Glutamatergic neuron (in vitro differentiated cells): ENCODE measurements at places on chromosomes 6 and 20.

DNA sequence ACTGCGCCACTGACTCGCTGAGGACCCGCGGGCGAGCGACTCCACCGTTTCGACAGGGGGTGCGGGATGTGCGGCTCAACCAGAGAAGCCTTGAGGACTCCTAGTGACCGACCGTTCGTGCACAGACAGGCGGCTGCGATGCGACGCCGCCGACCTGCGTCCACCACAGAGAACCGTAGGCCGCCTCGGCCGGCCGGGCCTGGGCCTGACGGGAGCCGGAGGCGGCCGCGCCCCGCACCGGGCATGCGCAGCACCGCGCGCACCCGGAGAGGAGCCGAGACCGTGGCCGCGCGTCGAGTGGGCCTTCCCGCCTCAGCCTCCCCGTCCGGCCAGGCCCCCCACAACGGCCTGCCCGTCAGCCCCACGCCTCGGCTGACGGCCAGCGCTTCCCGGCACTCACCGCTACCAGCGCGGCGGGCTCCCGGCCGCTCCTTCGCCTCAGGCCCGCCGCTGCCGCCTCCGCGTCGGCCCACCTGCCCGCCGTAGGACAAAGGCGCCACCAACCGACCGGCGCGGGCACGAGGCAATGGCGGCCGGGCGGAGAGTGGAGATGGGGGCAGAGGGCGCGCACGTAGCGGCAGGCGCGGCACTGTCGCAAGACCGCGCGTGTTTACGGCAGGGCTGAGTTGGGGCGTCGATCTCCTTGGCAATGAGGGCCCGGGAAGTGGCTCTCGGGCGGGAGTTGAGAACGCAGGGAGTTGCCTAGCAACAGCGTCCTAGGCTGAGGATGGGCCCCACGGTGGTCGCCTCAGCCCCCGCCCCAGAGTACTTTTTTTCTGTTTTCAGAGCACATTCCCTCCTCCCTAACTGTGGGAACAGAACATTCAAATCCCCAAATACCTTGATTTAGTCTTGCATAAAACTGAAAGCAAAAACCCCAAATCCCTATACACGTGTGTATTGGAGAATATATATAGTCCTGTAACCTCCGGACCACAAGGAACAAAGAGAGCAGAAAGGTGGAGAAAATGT lies at the start of gene NCOA5:
Gene NCOA5, minus strand, starts transcription at position 546 of the 972 bp plus-strand sequence. CDS start 10,538 bp downstream, outside the sequence.
- peaks cover 5% of the 10 kb centered on the region for H3K27me3 ChIP-seq
- H3K27ac ChIP-seq: peak within 1 kb of the TSS; percentile 95
- H3K4me1 ChIP-seq: peaks cover 10% of the 10 kb centered on the region
- peak within 1 kb of the TSS; percentile 90 for H3K4me3 ChIP-seq
- DNase-seq: peak; percentile 96
- H3K36me3 ChIP-seq: no peaks in the 10 kb centered on the region

DNA sequence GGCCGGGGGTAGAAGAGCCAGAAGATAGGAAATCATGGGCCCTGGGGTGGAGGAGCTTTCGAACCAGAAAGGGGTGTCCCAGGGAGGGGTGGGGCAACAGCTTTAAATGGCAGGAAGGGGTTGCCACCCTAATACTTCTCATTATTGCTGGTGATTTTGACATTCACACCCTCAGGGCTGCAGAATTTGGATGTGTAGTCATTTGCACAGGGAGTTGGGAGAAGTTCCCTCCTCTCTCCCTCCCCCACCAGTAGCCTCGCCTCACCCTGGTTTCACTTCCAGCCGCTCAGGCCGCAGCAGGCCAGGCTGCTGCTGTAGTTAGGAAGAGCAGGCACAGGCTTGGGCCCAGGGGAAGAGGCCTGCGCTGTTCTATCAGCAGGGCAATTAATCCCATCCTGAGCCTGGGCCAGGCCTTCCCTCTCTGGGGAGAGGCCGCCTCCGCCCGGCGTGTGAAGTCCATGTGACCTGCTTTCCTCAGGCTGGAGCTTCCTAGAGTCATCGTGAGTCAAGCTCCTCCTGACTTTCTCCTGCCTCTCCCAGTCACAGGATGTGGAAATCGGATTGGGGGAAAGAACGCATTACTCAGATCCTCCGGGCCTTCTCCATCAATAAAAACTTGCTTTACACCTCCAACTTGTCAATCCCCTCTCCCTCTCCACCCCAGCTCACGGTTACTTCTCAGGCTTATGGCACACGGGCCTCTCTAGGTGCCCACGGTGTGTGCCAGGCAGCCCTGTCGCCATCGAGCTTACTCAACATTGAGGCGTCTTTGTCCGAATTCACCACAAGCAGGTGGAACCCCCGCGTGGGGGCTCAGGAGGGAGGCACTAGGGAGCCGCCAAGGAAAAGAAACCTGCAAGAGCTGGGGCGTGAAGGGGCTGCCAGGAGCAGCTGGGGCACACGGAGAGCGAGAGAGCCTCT lies 7.8 kb downstream of the ADTRP start:
- no peaks in the 10 kb centered on the region for H3K27me3 ChIP-seq
- no peaks in the 10 kb centered on the region for H3K36me3 ChIP-seq
- DNase-seq: peak; percentile 66
- peaks cover 11% of the 10 kb centered on the region for H3K4me1 ChIP-seq

DNA sequence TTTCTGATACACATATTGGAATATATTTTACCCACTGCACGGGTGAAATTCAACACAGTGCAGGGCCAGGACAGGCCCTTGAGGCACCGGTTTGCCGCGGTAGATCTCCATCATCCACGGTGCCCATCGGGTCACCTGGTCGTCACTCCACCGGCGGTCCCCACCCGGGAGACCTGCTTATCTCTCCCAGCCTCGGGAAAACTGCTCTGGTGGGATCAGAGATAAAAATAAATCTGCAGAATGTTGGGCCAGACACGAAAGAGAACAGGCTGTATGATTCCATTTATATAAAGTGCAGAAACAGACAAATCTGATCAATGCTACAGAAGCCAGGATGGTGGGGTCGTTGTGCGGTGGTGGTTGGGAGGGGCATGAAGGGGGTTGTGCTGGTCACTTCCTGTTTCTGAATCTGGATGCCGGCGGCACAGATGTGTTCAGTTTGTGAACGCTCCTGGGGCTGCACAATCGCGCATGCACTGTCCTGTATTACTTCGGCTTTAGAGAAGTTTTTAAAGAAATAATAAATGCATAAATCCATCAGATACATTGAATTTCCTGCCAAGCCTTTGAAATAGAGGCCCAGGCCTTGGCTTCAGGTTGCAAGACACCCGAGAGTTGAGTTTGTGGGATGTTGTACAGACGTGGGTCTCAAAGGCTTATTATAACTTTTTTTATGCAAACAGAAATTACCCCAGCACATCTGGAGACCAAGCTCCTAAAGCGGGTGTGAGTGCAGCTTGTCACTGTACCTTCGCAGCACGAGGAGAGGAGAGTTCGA lies 54.3 kb downstream of the ANKRD60 start:
- no peaks in the 10 kb centered on the region for H3K36me3 ChIP-seq
- DNase-seq: no peak
- H3K27me3 ChIP-seq: peaks cover 7% of the 10 kb centered on the region
- peaks cover 8% of the 10 kb centered on the region for H3K4me1 ChIP-seq

DNA sequence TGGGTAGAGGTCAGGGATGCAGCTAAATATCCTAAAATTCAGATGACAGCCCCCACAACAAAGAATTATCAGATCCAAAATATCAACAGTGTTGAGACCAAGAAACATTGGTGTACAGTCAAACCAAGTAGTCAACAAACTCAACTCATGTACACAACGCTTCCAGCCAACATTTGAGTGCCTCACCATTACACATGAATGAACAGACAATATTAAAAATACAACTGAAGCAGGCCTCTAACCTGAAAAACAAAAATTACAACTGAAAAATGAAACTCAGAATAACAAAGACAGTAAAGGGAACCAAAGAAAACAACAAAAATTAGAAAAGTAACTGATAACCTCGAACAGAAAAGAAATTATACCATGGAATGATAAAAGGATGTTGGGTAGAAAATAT lies 46.2 kb downstream of the HACE1 start:
- H3K4me1 ChIP-seq: no peaks in the 10 kb centered on the region
- H3K27ac ChIP-seq: no peak overlapping the region
- no peak overlapping the region for H3K4me3 ChIP-seq

DNA sequence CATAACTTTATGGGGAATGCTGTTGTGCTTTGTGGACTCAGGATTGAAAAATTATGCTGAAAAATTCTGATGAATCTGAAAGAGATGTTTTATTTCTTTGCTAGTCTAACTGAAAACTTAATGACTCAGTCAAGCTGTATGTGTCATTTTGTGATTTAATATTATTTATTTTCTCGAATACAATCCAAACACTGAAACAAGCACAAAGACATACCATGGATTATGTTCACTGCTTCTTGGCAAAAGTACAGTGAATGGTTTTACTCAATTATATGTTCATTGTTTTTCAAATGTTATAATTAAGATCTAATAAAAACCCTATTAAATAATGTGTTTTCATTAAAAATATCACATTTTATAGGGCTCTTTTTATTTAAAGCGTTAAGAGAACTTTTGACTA lies 330.6 kb upstream of the EPHA7 start:
- H3K4me1 ChIP-seq: no peaks in the 10 kb centered on the region
- no peak overlapping the region for H3K27ac ChIP-seq
- no peak for DNase-seq

- peaks cover 28% of the 10 kb centered on the region for H3K27me3 ChIP-seq
- H3K4me1 ChIP-seq: peaks cover 9% of the 10 kb centered on the region
- DNase-seq: peak; percentile 39
Measured at GRCh38 chr6:43275801-43276576, 22.1 kb upstream of the SLC22A7 start.

- H3K27me3 ChIP-seq: no peaks in the 10 kb centered on the region
- H3K4me1 ChIP-seq: peaks cover 1% of the 10 kb centered on the region
- no peak overlapping the region for H3K4me3 ChIP-seq
- no peak for DNase-seq
- H3K36me3 ChIP-seq: no peaks in the 10 kb centered on the region
- H3K27ac ChIP-seq: no peak overlapping the region
Measured at GRCh38 chr6:165047952-165048351, 261.5 kb downstream of the C6orf118 start.

GRCh38 chr20:44354979-44355497 lies 461 bp upstream of the HNF4A start:
- H3K27ac ChIP-seq: no peak overlapping the region
- H3K4me3 ChIP-seq: no peak overlapping the region
- no peaks in the 10 kb centered on the region for H3K4me1 ChIP-seq
- DNase-seq: no peak
- peaks cover 2% of the 10 kb centered on the region for H3K27me3 ChIP-seq
- H3K36me3 ChIP-seq: no peaks in the 10 kb centered on the region

DNA sequence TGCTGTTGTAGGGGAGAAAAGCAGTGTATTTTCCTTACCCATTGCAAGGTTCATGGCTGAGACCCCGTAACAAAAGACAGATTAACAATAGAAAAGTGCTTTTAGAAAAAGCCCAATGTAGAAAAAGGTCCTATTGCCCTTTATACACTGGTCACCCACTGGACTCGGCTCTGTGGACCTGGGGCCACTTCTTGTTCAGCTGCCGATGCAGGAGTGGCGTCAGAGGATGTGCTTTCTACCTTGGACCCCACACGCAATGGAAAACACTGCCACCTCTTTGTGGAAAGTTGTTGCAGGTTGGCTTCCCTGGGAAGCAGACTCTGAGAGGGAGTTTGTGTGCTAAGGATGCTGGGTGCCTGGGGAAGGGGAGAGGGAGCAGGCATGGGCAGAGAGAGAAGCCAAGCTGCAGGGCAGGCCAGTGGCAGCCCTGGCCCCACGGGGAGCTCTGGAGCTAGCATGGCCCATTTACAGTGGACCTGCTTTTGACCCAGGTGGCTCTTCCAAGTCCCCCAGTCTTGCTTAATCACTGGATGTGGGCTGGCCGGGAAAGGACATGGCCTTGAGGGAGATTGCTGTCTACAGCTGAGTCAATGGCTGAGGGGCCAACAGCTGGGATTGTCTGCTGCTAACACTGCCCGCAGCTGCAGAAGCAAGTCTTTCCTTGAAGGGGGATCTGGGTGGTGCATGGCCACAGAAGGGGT lies 142.9 kb downstream of the CDC5L start:
- no peaks in the 10 kb centered on the region for H3K36me3 ChIP-seq
- no peak overlapping the region for H3K4me3 ChIP-seq
- peaks cover 5% of the 10 kb centered on the region for H3K27me3 ChIP-seq

DNA sequence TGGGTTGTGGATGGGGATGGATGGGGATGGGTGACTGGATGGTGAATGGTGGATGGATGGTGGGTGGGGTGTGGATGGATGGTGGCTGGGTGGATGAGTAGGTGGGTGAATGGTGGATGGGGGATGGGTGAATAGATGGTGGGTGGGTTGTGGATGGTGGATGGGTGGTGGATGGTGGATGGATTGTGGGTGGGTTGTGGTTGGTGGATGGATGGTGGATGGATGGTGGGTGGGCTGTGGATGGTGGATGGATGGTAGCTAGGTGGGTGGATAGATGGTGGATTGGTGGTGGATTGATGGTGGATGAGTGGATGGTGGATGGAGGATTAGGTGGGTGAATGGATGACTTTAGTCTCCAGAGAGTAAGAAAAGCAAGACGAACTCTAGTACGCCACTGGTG lies 57.6 kb downstream of the YTHDF1 start:
- H3K27ac ChIP-seq: no peak overlapping the region
- peaks cover 6% of the 10 kb centered on the region for H3K4me1 ChIP-seq
- peaks cover 4% of the 10 kb centered on the region for H3K27me3 ChIP-seq
- no peak for DNase-seq
- H3K4me3 ChIP-seq: no peak overlapping the region
- H3K36me3 ChIP-seq: peaks cover 5% of the 10 kb centered on the region

DNA sequence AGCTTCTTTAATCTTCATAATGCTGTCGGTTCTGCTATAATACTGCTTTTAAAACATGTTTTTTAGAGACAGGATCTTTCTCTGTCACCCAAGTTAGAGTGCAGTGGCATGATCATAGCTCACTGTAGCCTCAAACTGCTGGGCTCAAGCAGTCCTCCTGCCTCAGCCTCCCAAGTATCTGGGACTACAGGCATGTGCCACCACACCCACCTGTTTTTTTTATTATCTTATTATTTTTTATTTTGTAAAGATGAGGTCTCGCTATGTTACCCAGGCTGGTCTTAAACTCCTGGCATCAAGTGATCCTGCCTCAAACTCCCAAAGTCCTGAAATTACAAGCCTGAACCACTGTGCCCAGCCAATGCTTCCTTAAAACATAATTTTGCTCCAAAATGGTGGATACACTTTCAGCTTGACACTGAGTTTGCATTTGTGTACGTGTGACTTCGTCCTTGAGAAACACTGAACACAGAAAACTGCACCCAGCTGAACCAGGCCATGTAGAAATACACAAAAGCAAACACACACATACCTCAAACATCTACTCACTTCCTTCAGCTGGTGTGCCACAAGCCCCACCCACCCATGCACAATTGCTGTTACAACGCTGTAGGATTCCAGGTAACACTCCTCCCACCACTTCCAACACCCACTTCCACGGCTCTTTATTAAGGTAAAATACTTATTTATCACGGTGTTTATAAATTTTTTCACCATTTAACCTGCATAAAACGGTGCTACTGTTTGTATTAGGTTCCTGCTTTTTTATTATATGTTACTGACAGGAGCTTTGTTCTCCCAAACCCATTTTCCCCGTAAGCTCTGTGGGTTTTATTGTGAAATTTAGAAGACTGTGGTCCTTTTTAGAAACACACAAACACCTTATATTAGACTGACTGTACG lies 109.1 kb downstream of the TSHZ2 start:
- H3K4me3 ChIP-seq: no peak overlapping the region
- no peak overlapping the region for H3K27ac ChIP-seq
- H3K27me3 ChIP-seq: peaks cover 2% of the 10 kb centered on the region
- no peaks in the 10 kb centered on the region for H3K4me1 ChIP-seq
- H3K36me3 ChIP-seq: no peaks in the 10 kb centered on the region
- DNase-seq: no peak

GRCh38 chr20:19253916-19254820 lies 41.7 kb downstream of the SLC24A3 start:
- no peak overlapping the region for H3K4me3 ChIP-seq
- no peak overlapping the region for H3K27ac ChIP-seq
- peaks cover 5% of the 10 kb centered on the region for H3K36me3 ChIP-seq
- DNase-seq: no peak
